ENCODE measurements at places on chromosomes 12 and 14.

DNA sequence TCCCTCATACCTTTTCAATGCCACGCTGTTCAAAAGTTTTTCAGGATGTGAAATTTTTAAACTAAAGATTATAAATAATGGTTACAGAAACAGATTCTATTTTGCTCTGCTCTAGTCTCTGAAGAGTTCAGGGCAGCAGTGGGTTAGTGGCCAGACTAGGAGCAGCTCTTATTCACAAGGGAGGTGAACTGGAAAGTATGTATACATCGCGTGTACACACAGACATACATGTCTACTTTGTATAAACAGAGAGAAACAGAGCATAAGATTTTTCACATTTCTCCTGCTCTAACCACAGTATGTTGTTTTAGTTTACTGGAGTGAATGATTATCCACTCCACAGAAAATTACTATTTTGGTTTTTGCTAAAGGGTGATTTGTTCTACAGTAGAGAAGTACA, 74.4 kb upstream of the CRY1 start:
- DNase-seq: no peak

GRCh38 chr12:19140381-19141236, 11.1 kb downstream of the PLEKHA5 start:
- DNase-seq: no peak

DNA sequence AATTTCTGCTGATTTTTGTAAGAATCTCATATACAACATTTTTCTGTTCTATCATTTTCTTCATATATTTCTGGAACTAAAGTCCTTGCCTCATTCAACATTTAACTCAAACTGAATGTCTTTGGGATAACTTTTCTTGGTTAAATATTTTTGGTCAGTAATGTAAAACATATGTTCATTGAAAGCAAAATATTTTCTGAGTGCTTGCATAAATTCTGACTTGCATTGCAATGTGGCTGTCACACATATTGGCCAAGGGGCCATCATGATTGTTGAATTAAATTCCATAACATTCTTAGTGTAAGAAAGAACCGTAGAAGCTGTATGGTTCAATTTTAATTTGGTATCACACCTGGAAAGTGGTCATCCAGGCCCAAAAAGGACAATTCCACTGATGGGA, 369.4 kb downstream of the GALC start:
- DNase-seq: no peak

DNA sequence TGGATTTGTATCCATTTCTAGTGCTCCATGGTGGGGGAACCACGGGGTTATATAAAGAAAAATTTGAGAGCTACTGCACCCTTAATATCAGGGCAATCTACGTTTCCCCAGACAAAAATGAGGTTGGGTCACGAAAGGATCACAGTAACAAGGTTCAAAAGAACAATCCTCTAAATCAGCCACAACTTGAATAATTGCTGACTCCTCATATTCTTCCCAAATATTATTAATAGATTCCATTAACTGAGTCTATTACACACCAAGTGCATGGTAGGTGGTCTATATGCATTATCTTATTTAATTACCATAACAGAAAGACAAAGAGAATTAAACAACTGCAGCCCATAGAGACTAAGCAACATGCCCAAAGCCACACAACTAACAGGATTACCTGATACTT, 438.2 kb downstream of the ETNK1 start:
- no peak for DNase-seq

GRCh38 chr14:81565441-81566290, 32.0 kb upstream of the SEL1L start:
- DNase-seq: no peak

- no peak for DNase-seq
These were observed 123.4 kb downstream of the CMAS start for GRCh38 chr12:22169376-22169775.

DNA sequence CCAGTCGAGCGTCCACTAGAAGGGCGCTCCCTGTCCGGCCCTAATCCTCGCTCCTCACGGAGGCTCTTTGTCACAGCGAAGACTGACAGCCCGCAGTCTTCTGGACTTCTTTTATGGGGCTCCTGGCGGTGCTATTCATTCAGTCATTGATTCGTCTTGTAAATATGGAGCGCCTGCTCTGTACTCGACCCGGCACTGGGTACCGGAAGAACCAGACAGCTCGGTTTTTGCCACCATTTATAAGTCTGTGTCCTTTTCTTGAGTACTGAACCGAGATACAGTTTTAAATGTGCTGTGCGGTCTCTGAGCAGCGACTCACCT, 570 bp downstream of the DMAC2L start:
- no peak for DNase-seq

- DNase-seq: no peak
These were observed 50.5 kb downstream of the TTC9 start for GRCh38 chr14:70692210-70692609.

GRCh38 chr14:83208341-83208740, 1674.7 kb upstream of the SEL1L start:
- DNase-seq: no peak

DNA sequence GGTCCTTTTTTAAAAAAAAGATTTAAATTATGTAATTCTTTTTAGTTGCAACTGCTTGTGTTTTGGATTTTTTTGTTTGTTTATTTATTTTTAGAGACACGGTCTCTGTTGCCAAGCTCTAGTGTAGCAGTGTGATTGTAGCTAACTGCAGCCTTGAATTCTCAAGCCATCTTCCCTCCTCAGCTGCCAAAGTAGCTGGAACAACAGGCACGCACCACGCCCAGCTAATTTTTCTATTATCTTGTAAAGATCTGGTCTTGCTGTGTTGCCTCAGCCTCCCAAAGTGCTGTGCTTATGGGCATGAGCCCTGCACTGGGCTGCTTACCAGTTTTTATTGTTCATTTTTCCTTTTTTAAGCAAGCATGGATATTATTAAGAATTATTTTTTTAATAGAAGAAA, 10.6 kb upstream of the ART4 start:
- DNase-seq: no peak

- no peak for DNase-seq
These were observed 203.8 kb upstream of the RGS6 start for GRCh38 chr14:71728386-71728785.

DNA sequence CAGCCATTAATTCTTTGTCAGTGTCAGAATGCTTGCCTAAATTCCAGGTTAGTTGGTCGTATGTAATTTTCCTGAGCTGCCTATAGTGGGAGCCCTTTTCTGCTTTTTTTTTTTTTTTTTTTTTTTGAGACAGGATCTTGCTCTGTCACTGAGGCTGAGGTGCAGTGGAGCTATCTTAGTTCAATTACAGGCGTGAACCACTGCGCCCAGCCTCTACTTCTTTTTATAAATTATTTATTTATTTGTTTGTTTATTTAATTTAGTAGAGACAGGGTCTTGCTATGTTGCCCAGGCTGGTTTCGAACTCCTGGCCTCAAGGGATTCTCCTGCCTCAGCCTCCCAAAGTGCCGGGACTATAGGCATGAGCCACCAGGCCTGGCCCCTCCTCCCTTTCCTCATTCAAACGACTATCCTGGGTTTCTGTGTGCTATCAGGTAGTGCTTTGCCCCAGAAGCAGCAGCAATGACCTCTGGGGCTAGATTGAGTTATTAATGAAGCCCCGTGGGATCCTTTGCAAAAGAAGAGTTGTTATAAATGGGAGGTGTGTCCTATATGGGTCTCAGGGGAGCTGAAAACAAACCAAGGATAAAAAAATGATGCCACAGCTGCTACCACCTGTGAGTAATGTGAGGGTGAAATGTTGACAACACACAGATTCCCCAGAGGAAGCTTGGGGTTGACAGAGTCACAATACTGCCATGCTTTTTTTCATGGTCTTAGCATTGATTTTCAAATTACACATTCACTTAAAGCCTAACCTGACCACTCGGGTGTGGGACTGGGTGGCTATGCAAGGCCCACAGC, 34.6 kb upstream of the NFKBIA start:
- no peak for DNase-seq

DNA sequence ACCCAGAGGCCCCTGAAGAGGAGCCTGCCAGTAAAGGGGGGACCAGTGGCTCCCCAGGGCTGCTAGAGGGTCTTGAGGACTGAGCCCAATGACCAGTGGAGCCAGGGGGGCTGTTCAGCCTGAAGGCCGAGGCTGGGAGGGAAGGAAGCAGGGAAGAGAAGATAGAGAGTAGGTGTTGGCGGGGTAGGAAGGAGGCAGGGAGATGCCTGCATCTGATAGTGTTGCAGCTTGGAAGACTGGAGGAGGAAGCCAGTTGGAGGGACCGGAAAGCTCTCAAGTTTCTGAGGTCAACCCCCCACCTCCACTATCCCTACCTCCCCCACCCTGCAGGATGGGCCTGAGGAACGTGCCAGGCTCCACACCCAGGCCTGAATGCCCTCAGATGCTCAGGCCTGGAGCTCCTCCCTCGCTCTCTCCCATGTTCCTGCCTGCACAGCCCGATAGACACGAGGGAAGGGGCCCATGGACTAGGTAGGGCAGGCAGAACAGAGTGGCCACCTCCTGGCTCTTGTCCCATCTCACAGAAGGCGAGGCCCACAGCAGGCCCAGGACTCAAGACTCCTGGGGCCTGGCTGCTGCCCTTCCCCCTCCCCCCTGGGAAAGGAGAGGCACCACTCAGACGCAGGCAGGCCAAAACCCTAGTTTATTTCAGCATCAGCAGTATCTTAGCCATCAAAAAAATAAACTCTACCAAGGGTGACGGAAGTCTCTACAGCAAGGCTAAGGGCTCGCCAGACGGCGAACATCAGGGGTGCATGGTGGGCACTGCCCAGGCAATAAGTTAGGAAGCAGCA, 3.4 kb downstream of the CKB start:
- DNase-seq: no peak

DNA sequence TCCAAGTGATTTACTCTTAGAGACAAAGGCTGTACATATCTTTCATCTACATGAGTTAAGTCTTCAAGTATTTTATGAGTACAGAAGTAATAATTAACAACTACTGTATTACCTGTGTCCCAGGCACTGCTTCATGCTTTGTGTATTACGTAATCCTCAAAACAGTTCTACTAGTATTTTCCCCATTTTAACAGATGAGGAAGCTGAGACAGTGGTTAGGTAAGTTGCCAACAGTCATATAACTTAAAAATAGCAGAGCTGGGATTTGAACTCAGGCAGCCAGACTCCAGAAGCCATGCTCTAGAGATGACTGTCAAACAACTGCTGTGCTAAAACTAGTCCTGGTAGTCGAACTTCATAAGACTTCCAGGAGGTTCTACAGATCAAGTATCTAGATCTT, 10.7 kb downstream of the TRMT5 start:
- DNase-seq: no peak

GRCh38 chr14:95981965-95982364, 57.2 kb upstream of the C14orf132 start:
- no peak for DNase-seq

DNA sequence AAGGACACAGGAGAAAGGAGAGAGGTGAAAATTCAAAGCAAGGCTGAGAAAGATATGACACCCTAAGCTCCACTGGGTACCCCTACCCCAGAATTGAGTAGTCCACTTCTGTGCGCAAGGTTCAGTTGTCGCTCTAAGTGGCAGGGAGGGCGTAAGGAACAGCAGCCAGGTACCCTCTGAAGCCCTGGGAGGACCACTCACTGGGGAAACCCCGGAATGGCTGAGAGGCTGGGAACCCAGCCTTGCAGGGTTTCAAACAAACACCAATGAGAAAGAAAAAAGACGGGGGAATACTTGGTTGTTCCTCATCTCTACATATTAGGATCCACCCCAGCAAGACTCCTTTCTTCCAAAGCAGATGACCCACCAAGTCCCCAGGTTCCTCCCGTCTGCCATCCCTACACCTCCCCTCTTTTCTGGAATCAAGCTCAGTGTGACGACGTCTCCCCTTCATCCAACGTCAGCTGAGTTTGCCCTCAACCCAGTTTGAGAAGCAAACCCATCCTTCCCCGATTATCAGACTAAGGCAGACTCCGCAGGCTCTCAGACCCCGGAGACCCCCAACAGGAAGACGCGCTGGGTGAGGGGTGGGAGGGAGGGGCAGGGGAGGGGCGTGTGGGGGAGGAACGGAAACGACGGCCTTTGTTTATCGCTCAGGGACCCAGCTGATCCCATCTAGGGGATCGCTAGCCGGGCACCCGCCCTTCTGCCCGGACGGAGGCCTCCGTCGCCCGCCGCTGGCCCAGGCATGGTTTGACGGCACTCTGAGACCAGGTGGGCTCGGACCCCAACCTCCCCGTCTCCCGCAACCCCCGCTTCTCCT, 795 bp downstream of the LMBR1L start:
- no peak for DNase-seq

DNA sequence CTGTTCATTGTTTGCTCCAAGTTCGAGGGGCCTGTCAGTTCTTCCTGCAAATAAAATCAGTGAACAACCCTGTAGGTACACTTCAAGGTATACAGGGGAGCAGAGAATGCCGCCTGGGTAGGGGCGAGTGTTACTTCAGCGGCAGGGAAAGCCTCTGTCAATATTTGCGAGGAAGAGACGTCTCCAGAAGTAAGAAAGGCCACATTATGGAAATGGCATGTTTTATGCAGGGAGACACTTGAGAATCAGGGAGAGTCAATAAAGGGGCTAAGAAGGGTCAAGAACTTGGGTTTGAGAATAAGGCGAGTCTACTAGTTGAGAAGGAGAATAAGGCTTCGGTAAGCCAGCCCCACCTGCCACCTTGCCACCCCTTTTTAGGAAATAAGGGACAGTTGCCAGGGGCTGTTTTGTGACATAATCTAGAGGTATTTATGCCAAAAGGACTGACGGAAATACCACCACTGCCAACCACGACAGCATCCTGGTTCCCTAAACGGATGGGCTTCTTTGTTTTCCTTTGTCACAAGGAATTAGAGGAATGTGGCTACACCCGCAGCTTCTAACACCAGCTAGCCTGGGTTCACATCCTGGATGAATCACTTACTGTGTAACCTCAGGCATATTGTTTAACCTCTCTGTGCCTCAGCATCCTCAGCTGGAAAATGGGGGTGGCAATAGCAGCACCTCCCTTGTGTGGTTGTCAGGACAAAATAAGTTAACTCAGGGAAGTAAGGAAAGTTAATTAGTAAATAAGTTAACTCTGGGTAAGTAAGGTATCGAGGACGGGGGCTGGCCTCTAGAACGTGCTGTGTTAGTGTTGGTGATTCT, 67.7 kb downstream of the EID3 start:
- no peak for DNase-seq

GRCh38 chr14:22794551-22794951, 20.7 kb downstream of the SLC7A7 start:
- DNase-seq: no peak

GRCh38 chr12:30811966-30812365, 57.2 kb upstream of the CAPRIN2 start:
- DNase-seq: no peak

DNA sequence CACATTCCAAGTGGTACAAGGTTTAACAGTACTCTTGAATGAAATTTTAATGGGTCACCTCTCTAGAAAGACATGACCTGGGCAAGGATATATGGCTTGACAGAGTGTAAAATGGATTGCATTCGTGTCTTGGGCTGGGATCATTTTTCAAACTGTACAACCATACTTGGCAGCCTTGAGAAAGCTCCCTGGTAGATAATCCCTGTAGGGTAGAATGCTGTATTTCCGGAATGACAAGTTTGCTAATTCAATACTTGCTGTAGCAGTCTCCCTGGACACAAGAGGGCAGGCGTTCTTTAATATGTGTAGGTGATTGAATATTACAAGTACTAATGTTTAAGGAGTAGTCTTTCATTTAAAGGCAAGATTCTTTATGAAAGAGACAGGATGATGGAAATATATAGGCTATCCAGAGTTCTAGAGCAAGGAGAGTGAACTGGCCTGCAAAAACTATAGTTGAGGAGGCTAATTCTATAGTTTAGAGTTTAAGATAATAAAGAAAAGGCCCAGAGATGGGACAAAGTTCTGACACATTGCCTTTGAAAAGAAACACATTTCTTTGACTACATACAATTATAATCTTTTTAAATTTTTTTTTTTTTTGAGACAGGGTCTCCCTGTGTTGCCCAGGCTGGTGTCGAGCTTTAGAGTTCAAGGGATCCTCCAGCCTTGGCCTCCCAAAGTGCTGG, 53.4 kb downstream of the PLBD1 start:
- no peak for DNase-seq
